ENCODE measurements at places on chromosomes 16 and 17.
A peak's percentile ranks its signal among the peaks of the same experiment; 100 is the strongest.

DNA sequence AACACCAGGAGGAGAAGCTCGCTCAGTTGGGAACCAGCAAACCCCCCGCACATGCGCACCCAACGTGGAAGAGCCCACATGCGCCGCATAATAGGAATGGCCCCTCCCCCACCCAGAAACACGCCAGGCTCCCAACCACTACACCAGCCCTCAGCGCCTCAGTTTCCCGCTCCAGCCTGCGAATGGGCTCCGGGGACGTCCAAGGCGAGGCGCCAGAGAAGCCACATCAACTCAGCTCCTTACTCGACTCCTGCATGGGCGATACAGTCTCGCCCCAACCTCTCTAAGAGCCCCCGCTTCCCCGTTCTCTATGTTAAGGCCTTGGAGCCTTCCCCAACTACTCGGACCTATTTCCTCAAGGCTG, 504 bp downstream of the SRSF1 start:
- peak; percentile 78 for DNase-seq

DNA sequence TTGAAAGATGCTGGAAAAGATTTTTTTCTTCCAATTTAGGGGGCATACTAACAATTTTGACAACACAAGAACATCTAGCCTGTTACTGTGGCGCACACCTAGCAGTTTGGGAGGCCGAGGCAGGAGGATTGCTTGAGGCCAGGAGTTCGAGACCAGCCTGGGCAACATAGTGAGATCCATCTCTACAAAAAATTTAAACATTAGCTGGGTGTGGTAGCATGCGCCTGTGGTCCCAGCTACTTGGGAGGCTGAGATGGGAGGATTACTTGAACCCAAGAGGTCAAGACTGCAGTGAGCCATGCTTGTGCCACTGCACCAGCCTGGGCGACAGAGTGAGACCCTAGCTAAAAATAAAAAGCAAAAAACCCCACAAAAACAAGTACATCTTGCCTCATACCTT, 168.8 kb downstream of the TANC2 start:
- no peak for DNase-seq

GRCh38 chr17:9125722-9126121, 104.4 kb downstream of the NTN1 start:
- no peak for DNase-seq

- DNase-seq: peak; percentile 62
These were observed 444.0 kb downstream of the HS3ST3B1 start for GRCh38 chr17:14744761-14745473.

GRCh38 chr16:18950469-18951185, 24.4 kb upstream of the SMG1 start:
- no peak for DNase-seq

DNA sequence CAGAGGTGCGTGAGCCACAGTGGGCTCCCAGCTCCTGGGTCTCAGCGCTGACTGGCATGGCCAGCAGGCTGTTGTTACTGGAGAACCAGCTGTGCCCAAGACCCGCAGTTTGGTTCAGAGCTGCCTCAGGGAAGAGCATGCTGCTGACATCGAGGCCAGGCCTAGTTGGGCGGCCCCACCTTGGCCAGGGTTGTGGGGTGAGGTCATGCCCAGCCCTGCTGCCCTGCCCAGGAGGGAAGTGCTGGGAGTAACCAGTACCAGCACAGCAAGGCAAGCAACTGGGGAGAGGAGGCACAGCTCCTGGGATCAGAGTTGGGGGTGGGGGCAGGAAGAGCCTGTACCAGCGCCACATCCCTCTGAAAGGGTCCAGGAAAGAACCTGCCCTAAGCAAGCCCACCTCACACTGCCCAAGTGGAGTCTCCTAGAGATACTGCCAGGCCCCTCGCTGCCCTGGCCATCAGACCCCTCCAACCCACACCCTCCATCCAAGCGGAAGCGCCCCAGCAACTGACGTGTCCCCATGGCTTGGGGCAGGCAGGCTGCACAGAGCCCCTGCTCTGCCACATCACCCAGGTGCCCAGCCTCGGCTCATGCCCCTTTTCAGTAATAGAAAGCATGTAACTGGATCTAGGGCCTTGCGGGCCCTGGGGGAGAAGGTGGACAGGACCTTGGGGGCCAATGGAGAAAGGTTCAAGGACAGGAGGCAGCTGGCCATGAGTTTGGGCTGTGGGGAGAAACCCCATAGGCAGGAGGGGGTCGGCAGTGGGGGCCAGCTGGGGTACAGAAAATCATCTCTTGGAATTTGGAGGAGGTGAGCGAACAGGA, 990 bp downstream of the DOK4 start:
- DNase-seq: no peak

DNA sequence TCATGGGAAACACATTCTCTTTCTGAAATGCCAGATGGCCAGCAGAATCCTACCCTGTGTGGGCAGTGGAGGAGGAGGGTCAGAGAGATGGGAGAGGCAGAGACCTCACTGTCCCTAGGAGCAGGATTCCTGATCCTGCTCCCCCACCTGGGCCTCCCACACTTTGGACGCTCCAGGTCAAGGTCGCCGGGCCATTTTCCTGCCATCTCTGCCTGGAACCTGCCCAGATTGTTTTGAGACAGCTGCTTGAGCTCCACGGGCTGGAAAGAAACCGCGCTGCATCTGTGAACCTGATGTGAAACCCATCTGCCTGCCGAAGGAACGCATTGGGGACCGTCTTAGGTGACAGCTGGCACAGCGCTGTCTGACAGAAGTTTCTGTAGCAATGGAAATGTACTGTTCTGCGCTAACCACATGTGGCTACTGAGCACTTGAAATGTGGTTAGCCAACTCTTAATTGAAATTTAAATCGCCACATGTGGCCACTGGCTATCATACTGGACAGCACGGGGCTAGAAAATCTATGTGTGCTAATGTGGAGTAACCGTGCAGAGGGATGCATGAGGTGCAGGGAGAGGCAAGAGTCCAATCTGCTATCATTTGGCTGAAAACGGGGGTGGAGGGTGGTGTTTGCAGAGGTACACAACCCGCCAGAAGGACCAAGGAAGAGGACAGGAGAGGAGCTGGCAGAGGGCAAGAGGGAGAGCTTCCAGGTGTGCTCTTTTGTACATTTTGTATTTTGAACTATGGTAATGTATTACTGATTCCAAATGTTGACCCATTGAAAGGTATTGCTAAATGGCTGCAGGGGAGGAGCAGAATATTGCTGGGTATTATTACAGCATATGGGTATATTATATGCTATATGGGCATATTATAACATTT, 15.4 kb upstream of the NUBP1 start:
- DNase-seq: no peak

DNA sequence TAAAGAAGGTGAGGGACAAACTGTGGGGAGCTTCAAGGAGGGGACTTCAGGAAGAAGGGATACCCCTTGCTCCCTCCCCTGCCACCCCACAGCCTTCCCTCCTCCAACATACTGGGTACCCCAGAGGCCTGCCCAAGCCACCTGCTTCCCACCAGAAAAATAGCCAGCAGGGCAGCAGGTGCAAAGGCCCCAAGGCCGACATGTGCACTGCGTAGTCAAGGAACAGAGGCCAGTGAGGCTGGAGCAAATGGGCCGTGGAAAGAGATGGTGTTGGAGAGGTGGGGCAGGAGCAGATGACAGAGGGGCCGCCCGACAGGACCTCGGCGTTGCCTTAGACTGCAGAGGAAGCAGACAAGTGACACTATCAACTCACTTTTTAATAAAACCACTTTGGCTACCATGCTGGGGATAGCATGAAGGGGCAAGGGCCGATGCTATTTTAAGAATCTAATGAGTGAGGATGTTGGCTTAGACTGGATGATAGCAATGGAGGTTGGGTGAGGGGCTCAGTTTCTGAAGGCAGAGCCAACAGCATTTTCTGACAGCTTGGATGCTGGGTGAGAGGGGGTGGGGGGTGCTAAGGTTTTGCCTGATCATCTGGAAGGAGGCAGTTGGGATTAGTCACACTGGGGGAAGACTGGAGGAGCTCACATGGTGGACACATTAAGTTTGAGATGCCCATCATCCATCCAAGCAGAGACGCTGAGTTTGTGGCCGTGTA, 72.8 kb upstream of the TOB1 start:
- DNase-seq: no peak

- DNase-seq: no peak
These were observed 10.1 kb downstream of the GAS2L2 start for GRCh38 chr17:35742896-35743477.

- DNase-seq: peak; percentile 74
These were observed 57.8 kb upstream of the TEX2 start for GRCh38 chr17:64320613-64321553.

DNA sequence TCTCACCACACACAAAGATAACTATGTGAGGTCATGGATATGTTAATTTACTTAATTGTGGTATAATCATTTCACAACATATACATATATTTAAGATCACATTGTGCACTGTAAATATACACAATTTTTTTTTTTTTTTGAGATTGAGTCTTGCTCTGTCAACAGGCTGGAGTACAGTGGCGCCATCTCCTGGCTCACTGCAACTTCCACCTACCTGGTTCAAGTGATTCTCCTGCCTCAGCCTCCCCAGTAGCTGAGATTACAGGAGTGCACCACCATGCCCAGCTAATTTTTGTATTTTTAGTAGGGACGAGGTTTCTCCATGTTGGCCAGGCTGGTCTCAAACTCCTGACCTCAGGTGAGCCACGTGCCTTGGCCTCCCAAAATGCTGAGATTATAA, 11.5 kb upstream of the PRSS54 start:
- DNase-seq: peak; percentile 10

GRCh38 chr17:62751060-62751691, 56.9 kb downstream of the MARCHF10 start:
- peak; percentile 28 for DNase-seq

- DNase-seq: no peak
These were observed 28.6 kb downstream of the MIS12 start for GRCh38 chr17:5514976-5515375.

DNA sequence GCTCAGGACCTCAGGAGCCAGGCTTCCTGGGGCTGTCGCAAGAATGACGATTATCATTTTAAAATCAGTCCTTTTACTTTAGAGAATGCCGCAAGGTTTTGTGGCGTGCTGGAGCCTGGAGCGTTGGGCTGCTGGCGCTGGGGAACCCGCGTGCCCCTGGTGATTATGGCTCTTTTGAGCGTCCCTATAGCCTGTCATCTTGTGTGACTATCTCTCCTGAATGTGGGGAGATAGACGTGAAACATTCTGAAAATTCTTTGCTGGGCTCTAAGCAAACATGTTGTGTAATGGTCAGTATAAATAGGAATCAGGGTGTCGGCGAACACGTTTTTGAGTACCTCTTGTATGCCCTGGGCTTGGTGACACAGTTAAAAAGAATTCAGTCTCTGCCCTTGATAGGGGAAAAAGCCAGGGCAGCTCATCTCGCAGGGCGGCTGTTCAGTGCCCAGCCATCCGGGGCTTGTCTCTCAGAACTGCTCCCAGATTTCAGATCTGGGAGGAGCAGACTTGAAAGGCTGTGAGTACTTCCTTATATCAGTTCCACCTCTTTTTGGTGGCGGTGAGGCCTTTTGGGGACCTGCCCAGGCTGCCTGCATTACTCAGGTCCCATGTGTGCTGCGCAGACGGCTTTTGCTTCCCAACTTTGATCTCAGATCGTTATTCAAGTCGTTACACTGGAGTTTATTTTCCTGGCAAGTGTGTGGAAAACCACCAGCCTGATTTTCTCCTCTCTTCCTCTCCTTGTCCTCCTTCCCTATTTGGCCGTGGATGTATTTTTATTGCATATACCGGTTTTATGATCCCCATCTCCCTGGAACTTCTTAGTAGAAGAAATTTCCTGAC, 973 bp downstream of the SLC7A6 start:
- DNase-seq: peak; percentile 62

- DNase-seq: peak; percentile 19
These were observed 1.8 kb upstream of the EXOSC6 start for GRCh38 chr16:70253291-70254106.

- peak; percentile 6 for DNase-seq
These were observed 16.3 kb upstream of the MYO15B start for GRCh38 chr17:75571197-75571884.

- DNase-seq: no peak
These were observed 34.9 kb downstream of the GNAO1 start for GRCh38 chr16:56226187-56226586.

GRCh38 chr16:55542459-55543082, 23.9 kb upstream of the CAPNS2 start:
- peak; percentile 81 for DNase-seq

DNA sequence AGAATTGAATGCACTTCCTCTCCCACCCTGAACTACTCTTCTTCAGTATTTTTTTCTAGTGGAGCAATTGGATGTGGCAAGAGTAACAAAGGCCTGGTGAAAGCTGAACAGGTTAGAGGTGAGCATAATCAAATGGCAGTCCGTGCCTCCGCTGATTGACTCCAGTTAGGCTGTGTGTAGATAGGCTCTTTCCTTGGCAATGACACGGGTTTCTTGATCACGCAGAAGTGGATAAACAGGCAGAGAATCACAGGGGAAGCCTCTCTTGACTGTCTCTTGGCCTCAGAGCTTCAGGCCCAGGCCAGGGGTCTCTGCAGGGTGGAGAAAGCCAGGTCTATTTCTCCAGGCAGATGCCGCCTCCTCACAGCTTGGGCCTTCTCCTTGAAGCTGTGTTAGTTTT, 4.2 kb downstream of the CD300LB start:
- DNase-seq: no peak

DNA sequence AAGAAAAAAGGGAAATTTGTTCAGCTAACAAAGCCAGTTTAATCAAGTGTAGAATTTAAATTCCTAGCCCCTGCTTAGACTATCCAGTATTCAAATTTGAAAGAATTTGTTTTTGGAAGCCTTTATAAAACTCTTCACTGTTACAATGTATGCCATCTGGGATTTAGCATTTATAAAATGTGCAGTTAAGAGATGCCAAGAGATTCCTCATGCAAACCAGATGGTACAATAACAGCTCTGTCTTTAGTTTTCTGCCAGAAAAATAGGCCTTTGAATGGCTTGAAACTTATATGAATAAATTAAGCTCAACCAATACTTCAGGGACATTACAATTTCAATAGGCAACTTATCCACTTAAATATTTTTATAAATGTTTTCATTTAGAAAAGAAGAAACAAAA, 6.8 kb upstream of the ANKS4B start:
- DNase-seq: no peak

- peak; percentile 3 for DNase-seq
These were observed 107.2 kb upstream of the DYNLRB2 start for GRCh38 chr16:80433623-80434022.

DNA sequence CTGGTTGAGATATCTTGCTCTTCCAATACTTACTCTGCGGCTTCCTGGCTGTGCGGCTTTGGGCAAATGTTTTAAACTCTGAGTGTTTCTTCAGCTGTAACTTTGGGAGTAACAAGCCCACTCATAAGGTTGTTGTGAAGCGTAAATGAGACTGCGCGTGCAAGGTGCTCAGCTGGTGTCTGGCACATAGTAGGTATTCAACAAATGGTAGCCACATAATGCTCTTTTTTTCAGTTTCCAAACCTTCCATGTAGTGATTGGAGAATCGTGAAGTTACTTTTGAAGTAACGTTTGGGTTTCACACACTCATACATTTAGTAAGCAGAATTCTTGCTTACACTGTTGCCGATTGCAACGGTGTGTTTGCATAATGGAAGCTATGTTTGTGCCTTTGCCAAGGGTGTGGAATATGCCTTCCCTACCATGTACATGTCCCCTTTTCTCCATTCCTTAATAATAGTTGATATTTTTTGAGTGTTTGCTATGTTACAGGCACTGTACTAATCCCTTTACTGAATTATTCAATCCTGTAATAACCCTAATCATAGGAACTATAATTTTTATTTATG, 829 bp downstream of the DHRS7B start:
- no peak for DNase-seq
